ENCODE measurements at places on chromosomes 7 and 10. TPM values are rescaled to one million over a fixed set of nuclear protein-coding genes. Genes with fewer than 3 reads are reported as not detected.
A peak's percentile ranks its signal among the peaks of the same experiment; 100 is the strongest.

DNA sequence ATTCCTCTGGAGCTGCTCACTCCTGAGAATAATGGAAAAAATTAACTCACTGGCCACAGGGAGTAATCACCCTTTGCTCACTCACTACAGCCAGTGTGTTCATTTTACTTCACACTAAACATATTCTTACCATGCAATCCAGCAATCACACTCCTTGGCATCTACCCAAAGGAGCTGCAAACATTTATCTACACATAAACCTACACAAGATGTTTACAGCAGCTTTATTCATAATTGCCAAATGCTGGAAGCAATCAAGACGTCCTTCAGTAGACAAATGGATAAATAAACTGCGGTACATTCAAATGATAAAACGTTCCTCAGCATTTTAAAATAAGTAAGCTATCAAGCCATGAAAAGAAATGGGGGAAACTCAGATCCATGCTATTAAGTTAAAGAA, 34.2 kb upstream of the POM121L12 start:
- DNase-seq: no peak

DNA sequence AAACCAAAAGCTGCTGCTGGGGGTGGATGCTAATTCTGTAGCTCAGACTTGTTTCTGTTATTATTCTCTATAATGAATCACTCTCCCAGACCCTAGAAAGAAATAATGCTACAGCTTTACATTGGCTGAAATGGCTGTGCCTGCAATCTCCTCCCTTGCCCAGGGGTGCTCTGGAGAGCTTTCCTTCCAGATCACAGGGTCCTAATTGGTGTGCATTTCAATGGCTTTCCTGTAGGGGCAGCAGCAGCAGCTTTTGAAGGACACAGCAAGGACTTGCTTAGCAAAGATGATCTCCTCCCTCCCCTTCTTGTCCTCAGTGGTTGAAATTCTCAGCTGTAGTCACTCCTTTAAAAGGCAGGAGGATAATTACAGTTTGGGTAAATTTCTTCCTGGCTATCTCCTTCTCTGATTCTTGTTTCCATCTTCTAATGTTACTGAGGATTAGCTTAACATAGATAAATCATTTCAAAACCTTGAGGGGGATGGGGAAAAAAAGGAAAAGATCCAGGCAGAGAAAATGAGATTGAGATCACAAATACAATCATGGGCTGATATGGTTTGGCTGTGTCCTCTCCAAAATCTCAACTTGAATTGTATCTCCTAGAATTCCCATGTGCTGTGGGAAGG, 120.2 kb upstream of the CTTNBP2 start:
- DNase-seq: peak; percentile 12

- no peak for DNase-seq
Observed at GRCh38 chr7:90312745-90313144, 8.4 kb downstream of the FAM237B start.

- no peak for DNase-seq
Observed at GRCh38 chr10:17561111-17561510, 56.1 kb downstream of the HACD1 start.

DNA sequence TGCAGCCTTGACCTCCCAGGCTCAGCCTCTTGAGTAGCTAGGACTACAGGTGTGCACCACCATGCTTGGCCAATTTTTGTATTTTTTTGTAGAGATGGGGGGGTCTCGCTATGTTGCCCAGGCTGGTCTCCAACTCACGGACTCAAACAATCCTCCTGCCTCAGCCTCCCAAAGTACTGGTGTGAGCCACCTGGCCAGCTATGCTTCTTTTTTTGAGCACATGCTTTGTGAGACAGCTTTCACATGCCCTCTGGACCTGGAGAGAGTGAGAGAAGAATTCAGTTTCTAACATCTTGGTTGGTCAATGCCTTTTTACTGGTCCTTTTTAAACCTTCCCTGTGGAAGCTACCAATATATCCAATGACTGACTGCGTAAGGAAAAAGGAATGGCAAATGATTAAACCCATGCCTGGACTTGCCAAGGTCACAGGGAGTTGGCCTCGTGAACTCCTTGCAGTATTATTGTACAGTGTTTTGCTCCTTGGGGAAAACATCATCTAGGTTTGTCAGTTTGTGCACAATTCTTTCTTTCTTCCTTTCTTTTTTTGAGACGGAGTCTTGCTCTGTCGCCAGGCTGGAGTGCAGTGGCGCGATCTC, 6.2 kb upstream of the FOXK1 start:
- no peak for DNase-seq

DNA sequence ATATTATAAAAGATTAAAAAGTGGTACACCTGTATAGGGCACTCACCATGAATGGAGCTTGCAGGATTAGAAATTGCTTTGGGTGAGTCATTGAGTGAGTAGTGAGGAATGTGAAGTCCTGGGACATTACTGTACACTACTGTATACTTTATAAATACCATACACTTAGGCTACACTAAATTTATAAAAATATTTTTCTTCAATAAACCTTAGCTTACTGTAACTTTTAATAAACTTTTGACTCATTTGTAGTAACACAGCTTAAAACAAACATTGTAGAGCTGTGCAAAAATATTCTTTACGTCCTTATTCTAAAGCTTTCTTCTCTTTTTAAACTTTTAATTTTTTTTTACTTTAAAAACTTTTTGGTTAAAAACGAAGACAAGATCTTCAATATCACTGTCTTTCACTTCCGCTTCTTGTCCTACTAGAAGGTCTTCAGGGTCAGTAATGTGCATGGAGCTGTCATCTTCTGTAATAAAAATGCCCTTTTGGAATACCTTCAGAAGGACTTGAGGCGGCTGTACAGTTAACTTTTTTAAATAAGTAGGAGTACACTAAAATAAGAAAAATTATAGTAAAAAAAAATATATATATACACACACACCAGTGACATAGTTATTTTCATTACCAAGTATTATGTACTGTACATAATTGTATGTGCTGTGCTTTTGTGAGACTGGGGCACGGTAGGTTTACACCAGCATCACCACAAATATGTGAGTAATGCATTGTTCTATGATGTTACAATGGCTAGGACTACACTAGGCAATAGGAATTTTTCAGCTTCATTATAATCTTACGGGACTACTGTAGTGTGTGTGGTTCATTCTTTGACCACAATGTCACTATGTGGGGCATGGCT, 3.5 kb downstream of the STK31 start:
- no peak for DNase-seq

AKR1C8 gene
- total RNA-seq: 0.45 TPM

LGI1 gene
- total RNA-seq: 9.6 TPM

PIK3AP1 gene
- total RNA-seq: 2.1 TPM

TMEM254 gene
- total RNA-seq: 12.5 TPM

EVX1 gene
- total RNA-seq: not detected

SFRP4 gene
- 2.2 TPM for total RNA-seq
